Activated naive CD4-positive, alpha-beta T cell treated with anti-CD3 and anti-CD28 coated beads for 36 hours (primary cell): ENCODE measurements at places on chromosomes 5 and 9. TPM values are rescaled to one million over a fixed set of nuclear protein-coding genes. Genes with fewer than 3 reads are reported as not detected.

Gene GLIPR2
- total RNA-seq = 9.7 TPM

Gene LCN6
- not detected for total RNA-seq

Gene EFCAB9
- total RNA-seq = not detected

Gene SCGB3A2
- not detected for total RNA-seq

Gene PSAT1
- total RNA-seq = 235 TPM

Gene ST8SIA4
- total RNA-seq = 11.2 TPM

Gene IL3
- total RNA-seq = not detected
